ENCODE measurements at places on chromosomes 4 and X. TPM values are rescaled to one million over a fixed set of nuclear protein-coding genes. Genes with fewer than 3 reads are reported as not detected.

GRCh38 chr4:100977274-100977673 is 370.1 kb downstream of the PPP3CA start:
- H3K4me1 ChIP-seq = peaks cover 18% of the 10 kb centered on the region
- no peak overlapping the region for H3K27ac ChIP-seq
- H3K4me3 ChIP-seq = no peak overlapping the region
- H3K27me3 ChIP-seq = no peaks in the 10 kb centered on the region
- no peak for DNase-seq

The SLC25A14 gene
- total RNA-seq = 16.1 TPM

DNA sequence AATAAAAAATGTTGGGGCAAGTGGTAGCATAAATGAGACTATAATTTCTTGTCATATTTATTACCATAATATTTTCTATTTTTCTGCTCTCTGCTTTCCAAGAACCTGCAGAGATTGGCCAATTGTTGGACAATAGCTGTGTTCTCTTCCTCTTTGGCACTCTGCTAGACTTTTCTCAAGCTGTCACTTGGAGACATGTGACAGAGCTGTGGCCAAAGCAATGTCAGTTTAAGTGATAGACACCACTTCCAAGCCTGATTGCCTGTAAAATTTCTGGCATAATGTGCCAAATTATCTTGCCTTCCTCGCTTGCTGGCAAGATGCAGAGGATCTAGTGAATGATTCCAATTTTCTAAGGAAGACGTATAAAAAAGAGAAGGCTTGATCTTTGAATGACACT is 162.2 kb upstream of the NDST4 start:
- DNase-seq = no peak

The CABS1 gene
- not detected for total RNA-seq

GRCh38 chr4:56979421-56980072 is 851 bp downstream of the POLR2B start:
- peak overlapping the region; percentile 99 for H3K4me3 ChIP-seq
- H3K27ac ChIP-seq = peak overlapping the region; percentile 72
- peaks cover 9% of the 10 kb centered on the region for H3K36me3 ChIP-seq
- DNase-seq = no peak
- H3K27me3 ChIP-seq = no peaks in the 10 kb centered on the region

- H3K27ac ChIP-seq = no peak overlapping the region
- H3K4me1 ChIP-seq = peaks cover 9% of the 10 kb centered on the region
- no peaks in the 10 kb centered on the region for H3K36me3 ChIP-seq
- H3K4me3 ChIP-seq = no peak overlapping the region
- no peaks in the 10 kb centered on the region for H3K27me3 ChIP-seq
These were observed 73.6 kb downstream of the SNX25 start for GRCh38 chr4:185282968-185283367.

The GPR50 gene
- total RNA-seq = 12.0 TPM

DNA sequence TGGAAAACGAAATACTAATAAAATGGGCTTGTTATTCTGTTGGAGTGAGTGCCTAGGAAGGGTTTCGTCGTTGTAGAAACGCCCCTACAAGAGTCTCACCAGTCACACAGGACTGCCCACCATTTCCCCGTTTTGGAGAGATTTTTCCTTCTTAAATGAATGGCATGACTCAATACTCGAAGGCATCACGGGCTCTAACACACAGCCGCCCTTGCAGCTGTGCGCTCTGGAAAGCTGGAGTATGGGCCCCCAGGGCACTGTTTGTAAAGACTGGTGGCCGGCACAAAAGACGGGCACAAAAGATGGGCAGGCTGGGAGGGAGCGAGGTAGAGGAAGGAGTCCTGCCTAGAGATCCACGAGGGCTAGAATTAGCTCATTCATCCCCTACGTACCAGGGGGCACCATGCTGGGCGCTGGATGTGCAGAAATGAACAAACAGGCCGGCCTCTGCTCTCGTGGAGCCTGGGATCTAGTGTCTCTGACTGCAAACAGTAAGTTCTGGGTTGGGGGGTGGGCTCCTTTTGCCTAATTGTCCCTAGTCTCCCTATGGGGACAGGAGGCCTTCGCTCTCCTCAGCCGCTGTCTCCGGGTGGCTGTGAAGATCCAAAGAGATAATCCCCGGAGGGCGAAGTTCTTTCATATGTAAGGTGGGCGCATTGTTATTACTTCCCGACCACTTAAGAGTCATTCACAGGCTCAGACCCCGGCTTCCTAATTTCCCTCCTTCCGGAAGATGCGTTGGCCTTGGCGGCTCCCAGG is 1.0 kb upstream of the SFRP2 start:
- peak overlapping the region; percentile 98 for H3K4me3 ChIP-seq
- H3K27me3 ChIP-seq = no peaks in the 10 kb centered on the region
- H3K4me1 ChIP-seq = peaks cover 49% of the 10 kb centered on the region
- peak; percentile 82 for DNase-seq

GRCh38 chr4:110793890-110794554 is 171.1 kb upstream of the PITX2 start:
- DNase-seq = peak; percentile 25
- H3K27me3 ChIP-seq = no peaks in the 10 kb centered on the region
- no peak overlapping the region for H3K4me3 ChIP-seq
- no peak overlapping the region for H3K27ac ChIP-seq
- no peaks in the 10 kb centered on the region for H3K36me3 ChIP-seq

DNA sequence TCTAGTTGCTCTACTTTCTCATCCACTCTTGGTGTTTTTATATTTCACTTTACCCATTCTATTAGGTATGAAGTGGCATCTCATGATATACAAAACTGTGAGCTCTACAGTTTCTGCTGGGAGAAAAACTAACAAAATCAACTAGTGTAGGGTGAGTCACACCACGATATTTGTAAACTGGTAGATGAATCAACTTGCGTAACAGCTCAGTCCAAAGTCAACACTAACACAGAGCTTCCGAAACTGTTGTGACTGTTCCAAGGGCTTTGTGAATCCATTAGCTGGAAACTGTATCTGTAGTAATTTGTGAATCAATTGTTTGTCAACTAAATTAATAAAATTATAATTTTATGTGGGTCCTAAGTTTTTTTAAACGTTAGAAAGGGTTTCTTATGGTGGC is 119.8 kb upstream of the TSPAN5 start:
- DNase-seq = no peak
- no peaks in the 10 kb centered on the region for H3K36me3 ChIP-seq
- H3K27ac ChIP-seq = no peak overlapping the region
- no peaks in the 10 kb centered on the region for H3K27me3 ChIP-seq
- no peak overlapping the region for H3K4me3 ChIP-seq
- no peaks in the 10 kb centered on the region for H3K4me1 ChIP-seq

DNA sequence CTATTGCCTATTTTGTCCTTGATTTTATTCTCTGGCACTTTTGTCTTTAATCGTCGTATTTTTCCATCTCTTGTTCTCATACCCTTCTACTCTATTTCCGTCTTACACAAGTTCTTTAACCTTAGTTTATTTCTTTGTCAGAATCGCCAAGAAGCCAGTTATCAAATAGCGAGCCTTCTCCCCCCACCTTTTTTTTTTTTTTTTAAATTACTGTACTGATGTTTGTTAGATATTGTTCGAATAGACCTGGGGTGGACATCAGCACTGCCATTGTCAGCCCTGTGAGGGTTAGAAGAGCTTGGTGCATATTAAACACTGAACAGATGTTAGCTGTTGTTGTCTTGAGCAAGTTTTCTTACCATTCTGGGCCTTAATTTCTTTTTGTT is 1.2 kb downstream of the SPCS3 start:
- H3K36me3 ChIP-seq = no peaks in the 10 kb centered on the region
- H3K4me3 ChIP-seq = peak overlapping the region; percentile 81
- peak overlapping the region; percentile 10 for H3K27ac ChIP-seq
- no peaks in the 10 kb centered on the region for H3K27me3 ChIP-seq
- peaks cover 38% of the 10 kb centered on the region for H3K4me1 ChIP-seq

DNA sequence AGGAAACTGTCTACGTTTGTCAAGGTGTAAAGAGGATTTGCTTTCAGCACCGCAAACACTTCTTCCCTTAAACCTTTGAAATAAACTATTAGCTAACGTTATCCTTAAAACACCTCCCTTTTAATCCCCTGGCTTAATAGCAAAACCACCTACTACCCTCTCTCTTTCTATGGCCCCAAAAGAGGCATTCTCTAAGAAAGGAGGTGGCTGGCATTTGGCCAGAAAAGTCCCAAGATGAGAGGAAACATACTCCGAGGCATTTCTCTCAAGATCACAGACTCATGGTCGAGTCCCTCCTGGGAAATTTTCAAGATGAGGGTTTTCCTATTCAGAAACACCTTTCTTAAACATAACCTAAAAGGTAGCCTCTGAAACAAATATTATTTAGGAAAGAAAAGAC is 60.6 kb upstream of the VCX3B start:
- H3K27ac ChIP-seq = no peak overlapping the region
- H3K4me1 ChIP-seq = peaks cover 5% of the 10 kb centered on the region
- H3K36me3 ChIP-seq = no peaks in the 10 kb centered on the region
- H3K27me3 ChIP-seq = no peaks in the 10 kb centered on the region
- DNase-seq = no peak
- H3K4me3 ChIP-seq = no peak overlapping the region

- no peaks in the 10 kb centered on the region for H3K36me3 ChIP-seq
- H3K4me1 ChIP-seq = peaks cover 54% of the 10 kb centered on the region
- no peak overlapping the region for H3K27ac ChIP-seq
- DNase-seq = no peak
- no peak overlapping the region for H3K4me3 ChIP-seq
These were observed 9.7 kb upstream of the SEC24D start for GRCh38 chr4:118845552-118846050.

The TMSB15A gene
- total RNA-seq = 49.4 TPM

- H3K27me3 ChIP-seq = no peaks in the 10 kb centered on the region
- H3K36me3 ChIP-seq = no peaks in the 10 kb centered on the region
- no peak for DNase-seq
- peak overlapping the region; percentile 45 for H3K4me3 ChIP-seq
- peaks cover 73% of the 10 kb centered on the region for H3K4me1 ChIP-seq
These were observed 74.5 kb downstream of the MID1 start for GRCh38 chrX:10545882-10546281.

The LUZP4 gene
- total RNA-seq = not detected

- no peaks in the 10 kb centered on the region for H3K36me3 ChIP-seq
- no peaks in the 10 kb centered on the region for H3K27me3 ChIP-seq
- no peak overlapping the region for H3K27ac ChIP-seq
- no peak for DNase-seq
These were observed 119.2 kb upstream of the LEF1 start for GRCh38 chr4:108287834-108288413.

- H3K4me1 ChIP-seq = peaks cover 20% of the 10 kb centered on the region
- H3K4me3 ChIP-seq = peak overlapping the region; percentile 96
- peak overlapping the region; percentile 99 for H3K27ac ChIP-seq
These were observed 619 bp upstream of the LRBA start for GRCh38 chr4:151015459-151016347.

The ADGRG2 gene
- total RNA-seq = 8.2 TPM

The TBX22 gene
- 1.0 TPM for total RNA-seq

- no peaks in the 10 kb centered on the region for H3K27me3 ChIP-seq
- H3K4me1 ChIP-seq = peaks cover 22% of the 10 kb centered on the region
- DNase-seq = no peak
- peak overlapping the region; percentile 61 for H3K4me3 ChIP-seq
- H3K36me3 ChIP-seq = no peaks in the 10 kb centered on the region
- no peak overlapping the region for H3K27ac ChIP-seq
These were observed 1.3 kb downstream of the SYP start for GRCh38 chrX:49198540-49199314.

The APBB2 gene
- total RNA-seq = 49.0 TPM

The KIAA1210 gene
- total RNA-seq = not detected

- H3K4me3 ChIP-seq = no peak overlapping the region
- no peak overlapping the region for H3K27ac ChIP-seq
- DNase-seq = no peak
- H3K4me1 ChIP-seq = no peaks in the 10 kb centered on the region
These were observed 29.8 kb downstream of the SLC9A6 start for GRCh38 chrX:136015016-136015415.

DNA sequence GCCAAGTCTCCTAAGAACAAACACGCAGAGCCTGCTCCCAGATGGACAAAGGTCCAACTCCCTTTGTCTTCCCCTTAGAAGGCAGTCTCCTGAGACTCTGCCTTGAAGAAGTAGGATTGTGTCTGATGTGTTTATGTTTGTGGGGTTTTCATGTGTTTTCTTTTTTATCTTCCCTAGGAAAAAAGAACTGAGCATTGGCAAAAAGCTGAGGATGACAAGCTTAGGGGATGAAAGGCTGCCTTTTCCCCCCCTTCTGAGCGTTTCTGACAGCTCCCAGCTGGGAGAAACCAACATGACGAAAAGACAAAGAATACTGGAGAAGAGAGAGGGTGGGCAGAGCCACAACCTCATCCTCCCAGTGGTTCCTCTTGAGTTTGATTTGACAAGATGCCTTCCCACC is 181.1 kb downstream of the EVC2 start:
- no peak overlapping the region for H3K4me3 ChIP-seq
- H3K27ac ChIP-seq = no peak overlapping the region
- no peaks in the 10 kb centered on the region for H3K27me3 ChIP-seq
- peaks cover 10% of the 10 kb centered on the region for H3K4me1 ChIP-seq

GRCh38 chrX:124435616-124436015 is 89.3 kb downstream of the SH2D1A start:
- H3K4me3 ChIP-seq = no peak overlapping the region
- H3K27me3 ChIP-seq = no peaks in the 10 kb centered on the region

- no peaks in the 10 kb centered on the region for H3K4me1 ChIP-seq
- no peaks in the 10 kb centered on the region for H3K27me3 ChIP-seq
- DNase-seq = no peak
These were observed 48.6 kb upstream of the EMCN start for GRCh38 chr4:100566396-100566795.

DNA sequence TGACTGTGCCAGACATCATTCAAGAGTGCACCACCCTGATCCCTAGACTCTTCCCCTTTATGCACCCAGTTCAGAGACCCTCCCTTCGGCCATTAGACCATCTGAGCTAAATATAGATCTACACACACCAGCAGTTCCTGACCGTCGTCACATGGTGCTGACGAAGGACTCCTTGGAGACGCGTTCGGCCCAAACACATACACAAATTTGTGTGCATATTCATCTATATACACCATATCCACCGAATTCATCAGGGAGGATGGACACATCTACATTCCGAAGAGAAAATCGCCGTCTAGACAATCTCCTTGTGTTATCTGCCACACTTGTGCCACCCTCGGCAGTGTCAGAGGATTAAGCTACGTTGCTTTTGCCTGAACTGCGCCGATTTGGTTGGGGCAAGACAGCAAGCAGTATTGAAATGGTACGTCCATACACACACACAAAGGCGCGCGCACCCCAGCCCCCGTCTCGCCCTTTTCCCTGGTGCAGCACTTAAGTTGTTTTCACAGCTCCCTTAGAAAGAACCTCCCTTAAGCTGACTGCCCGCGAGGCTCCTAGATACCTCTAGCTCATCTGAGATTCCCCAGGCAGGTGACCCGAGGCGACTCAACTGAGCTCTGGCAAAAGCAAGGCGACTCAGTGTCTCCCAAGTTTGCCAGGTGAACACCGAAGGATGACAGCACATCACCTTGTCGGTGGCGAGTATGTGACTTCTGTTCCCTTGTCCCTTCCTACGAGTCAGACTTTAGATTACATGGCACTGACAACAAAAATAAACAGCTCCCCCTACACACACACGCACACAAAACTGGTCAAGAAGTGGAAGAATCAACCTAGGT is 1.0 kb downstream of the RASGEF1B start:
- no peaks in the 10 kb centered on the region for H3K36me3 ChIP-seq
- peak; percentile 29 for DNase-seq
- H3K4me3 ChIP-seq = peak overlapping the region; percentile 78
- H3K4me1 ChIP-seq = peaks cover 46% of the 10 kb centered on the region

All from WTC11 (cell line).